Activated CD8-positive, alpha-beta memory T cell treated with anti-CD3 and anti-CD28 coated beads for 1 hour (primary cell): ENCODE measurements at places on chromosomes 12 and 14.

- DNase-seq: no peak
These were observed 166.1 kb upstream of the E2F7 start for GRCh38 chr12:77231501-77231918.

GRCh38 chr14:74507840-74508239 lies 14.3 kb downstream of the ISCA2 start:
- no peak for DNase-seq

DNA sequence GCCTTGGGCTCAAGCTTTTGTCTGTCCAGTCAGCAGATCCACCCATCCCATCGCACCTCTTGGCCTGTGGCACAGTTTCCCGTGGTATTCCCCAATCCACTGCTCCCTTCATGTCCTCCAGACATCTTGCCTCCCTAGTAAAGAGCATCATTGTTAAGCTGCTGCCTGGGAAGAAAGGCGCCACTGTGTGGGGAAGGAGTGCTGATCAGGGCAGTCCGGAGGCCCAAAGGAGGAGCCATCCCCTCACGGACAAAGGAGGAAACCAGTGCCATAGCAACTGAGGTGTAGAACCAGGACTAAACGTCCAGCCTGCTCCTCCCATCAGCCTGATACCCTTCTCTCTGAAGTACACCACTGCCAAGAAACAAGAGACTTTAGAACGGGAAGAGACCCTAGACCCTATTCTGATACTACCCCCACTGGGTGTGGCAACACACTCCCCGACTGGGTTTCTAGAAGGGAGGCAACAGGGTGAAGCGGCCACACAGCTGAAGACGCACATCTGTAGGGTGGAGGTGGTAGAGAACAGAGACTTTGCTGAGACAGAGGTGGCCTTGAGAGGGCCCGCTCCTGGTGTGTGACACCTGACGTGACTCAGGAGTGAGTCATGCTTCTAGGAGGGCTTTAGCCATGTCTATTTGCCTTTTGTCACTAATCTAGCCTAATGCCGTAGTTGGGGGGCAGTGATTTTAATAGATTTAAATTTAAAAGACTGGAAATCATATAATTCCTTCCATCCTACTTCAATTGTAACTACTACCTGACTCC lies 185.0 kb downstream of the DPF3 start:
- DNase-seq: no peak

DNA sequence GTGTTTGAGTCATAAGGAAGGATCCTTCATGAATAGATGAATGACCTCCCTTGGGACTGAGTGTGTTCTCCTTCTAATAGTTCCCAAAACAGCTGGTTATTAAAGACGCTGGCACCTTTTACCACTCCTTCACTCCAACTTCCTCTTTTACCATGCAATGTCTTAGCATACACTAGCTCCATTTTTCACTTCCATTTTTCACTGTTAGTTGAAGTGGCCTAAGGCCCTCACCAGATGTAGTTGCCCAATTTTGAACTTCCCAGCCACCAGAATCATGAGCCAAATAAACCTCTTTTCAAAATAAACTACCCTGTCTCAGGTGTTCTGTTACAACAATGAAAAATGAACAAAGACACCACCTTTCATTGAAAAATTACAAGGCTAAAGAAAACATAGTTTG lies 64.7 kb downstream of the GPR65 start:
- DNase-seq: no peak

DNA sequence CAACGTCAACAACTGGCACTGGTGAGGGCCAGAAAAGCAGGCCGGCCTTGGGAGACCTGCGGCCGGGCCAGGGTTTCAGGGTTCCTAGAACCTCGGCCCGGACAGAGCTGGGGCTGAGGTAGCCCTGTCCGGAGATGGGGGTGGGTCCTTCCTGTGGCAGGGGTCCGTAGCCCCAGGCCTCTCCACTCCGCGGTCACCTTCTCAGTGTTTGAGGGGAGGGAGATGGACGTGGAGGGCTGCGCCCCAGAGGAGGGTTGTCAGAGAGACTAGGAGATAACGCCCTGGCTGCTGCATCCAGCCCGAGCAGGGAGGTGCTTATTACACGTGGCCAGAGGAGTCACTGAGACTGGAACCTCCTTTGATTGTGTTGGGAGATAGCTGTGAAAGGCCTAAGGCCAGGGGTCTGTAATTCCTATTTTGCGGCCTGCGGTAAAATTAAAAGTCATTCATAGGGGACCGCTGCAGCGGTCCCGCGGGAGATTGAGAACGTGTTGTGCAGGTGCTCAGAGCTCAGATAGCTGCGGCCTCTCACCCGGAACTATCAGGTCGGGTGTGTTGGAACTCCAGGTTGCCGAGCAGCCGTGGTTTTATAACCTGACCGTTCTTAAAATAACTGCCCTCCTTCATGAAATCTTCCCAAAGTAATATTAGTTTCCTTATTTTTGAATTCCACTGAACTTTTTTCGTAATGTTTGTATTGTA lies 507 bp downstream of the AHSA1 start:
- no peak for DNase-seq

DNA sequence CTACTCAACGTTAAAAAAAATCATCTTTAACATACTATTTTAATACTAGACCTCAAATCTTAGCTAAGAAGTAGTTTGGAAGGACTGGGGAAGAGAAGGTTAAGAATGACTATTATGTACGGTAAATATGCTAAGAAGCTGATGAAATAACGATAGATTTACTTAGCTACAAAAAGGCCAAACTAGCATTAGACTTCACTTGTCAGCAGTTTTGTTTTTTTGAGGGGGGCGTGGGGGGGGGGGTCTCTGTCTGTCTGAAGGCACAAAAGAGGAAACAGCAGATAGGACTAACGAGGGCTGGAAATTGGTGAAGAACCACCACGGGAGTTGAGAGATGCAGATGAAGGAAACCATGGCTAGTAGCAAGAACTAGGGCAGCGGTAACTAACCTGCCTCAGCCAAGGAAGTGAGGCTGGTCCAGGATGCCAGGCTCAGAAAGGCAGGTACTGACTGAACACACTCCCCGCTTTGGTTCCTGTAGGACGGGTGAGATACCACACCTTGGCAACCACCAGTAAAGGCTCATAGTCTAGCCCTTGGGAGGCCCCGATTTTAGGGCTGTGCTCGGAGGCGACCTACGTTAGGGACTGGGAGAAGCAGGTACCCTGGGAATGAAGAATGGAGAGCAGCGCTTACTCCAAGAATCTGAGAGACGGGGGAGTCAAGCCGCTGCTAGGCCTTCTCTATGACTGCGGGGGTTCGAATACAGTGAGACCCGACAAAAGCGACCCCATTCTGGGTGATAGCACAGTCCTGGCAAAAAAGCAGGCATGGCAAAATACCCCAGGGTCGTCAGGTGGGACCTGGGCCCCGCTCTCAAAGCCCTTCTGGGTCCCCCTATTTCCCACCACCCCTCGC lies 675 bp downstream of the NEDD8 start:
- DNase-seq: no peak

- DNase-seq: no peak
These were observed 85.0 kb downstream of the PIWIL1 start for GRCh38 chr12:130422676-130423075.
